ENCODE measurements at places on chromosomes 16 and 17.

DNA sequence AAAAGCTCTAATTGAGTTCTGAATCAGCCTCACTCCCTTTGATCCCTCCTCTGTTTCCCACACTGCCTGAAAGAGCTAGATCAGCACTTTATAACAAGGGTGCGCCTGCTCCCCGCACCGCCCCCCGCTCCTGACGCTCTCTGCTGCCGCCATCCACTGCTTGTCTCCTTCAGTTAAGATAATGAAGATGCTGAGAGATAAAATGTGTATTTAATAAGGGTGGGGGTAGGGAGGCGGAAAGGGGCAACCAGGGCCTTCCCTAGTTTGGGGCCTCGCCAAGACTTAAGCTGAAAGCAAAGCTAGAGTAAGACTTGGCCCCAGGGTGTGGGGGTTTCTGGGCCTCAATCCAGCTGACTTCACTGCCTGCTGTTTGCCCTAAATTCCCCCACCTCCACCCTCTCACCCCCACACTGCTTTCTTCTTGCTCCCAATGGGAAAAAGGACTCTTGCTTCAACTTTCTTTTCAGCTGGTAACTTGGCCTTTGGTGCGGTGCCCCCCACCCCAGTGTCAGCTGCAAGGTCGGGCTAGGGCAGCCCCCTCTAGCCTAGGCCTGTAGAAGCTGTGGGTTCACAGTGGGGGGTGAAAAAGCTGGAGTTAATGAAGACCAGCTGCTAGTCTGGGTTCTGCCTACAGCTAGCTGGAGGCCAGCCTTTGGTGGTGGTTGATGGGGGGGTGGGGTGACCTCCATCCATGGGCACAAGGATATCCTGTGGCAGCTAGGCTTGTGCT is 1.8 kb upstream of the RARA start:
- peaks cover 16% of the 10 kb centered on the region for H3K36me3 ChIP-seq
- no peak overlapping the region for H3K27ac ChIP-seq
- H3K27me3 ChIP-seq, result no peaks in the 10 kb centered on the region
- DNase-seq, result peak; percentile 30
- peaks cover 21% of the 10 kb centered on the region for H3K4me1 ChIP-seq

DNA sequence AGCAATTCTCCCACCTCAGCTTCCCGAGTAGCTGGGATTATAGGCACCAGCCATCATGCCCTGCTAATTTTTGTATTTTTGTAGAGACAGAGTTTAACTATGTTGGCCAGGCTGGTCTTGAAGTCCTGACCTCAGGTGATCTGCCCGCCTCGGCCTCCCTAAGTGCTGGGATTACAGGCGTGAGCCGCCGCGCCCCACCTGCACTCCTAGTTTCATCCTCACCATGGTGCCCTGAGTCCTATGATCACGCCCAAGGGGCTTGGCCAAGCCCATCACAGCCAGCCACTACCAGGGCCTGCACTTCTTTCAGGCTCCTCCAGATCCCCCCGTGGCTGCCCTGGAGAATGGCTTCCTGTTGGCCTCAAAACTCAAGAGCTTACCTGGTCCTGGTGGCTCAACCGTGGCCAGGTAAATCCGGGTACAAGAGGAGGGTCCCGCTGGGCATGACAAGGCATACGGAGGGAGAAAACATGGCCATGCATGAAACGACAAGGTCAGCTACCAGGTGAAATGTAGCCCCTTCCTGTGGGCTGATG is 20.4 kb upstream of the TFAP4 start:
- no peak for DNase-seq
- H3K4me3 ChIP-seq, result no peak overlapping the region

- no peaks in the 10 kb centered on the region for H3K27me3 ChIP-seq
- no peak for DNase-seq
- no peak overlapping the region for H3K27ac ChIP-seq
- H3K4me3 ChIP-seq, result no peak overlapping the region
- H3K4me1 ChIP-seq, result peaks cover 44% of the 10 kb centered on the region
Measured at GRCh38 chr16:89430436-89431157, 59.8 kb downstream of the ANKRD11 start.

GRCh38 chr17:15262291-15263205 is 2.6 kb downstream of the PMP22 start:
- peaks cover 65% of the 10 kb centered on the region for H3K27me3 ChIP-seq
- peaks cover 10% of the 10 kb centered on the region for H3K4me1 ChIP-seq
- no peak overlapping the region for H3K4me3 ChIP-seq
- H3K36me3 ChIP-seq, result no peaks in the 10 kb centered on the region
- DNase-seq, result no peak

DNA sequence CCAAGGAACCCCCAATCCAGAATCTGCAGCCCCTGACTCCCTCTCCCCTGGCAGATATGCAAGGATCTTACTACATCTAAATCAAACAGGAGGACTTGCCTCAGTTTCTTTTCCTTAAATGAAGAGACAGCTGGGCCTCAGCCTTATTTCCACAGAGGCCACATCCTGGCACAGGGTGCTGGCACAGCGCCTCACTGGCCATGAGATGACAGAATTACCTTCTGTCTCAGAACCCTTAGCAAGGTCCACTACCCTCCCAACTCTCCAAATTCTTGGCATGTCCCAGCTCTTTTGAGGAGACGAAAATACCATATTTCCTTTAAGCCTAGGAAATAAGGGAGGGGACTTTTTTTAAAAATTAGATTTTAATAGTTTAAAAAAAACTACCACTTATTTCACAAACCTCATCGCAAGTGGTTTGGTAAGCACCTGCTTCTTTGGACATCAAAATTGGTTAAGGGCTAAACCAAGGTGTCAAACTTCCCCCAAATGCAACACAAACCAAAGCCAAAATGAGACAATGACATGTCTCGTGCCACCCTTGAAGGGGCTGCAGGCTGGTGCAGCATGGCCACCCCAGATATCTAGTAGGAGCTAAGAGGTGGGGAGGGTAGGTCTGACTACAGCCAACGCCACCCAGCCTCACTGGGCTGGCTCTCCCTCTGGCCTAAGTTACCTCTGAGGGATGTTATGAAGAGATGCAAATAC is 25.3 kb downstream of the FAM117A start:
- peak overlapping the region; percentile 99 for H3K27ac ChIP-seq
- H3K4me3 ChIP-seq, result no peak overlapping the region
- no peaks in the 10 kb centered on the region for H3K27me3 ChIP-seq

DNA sequence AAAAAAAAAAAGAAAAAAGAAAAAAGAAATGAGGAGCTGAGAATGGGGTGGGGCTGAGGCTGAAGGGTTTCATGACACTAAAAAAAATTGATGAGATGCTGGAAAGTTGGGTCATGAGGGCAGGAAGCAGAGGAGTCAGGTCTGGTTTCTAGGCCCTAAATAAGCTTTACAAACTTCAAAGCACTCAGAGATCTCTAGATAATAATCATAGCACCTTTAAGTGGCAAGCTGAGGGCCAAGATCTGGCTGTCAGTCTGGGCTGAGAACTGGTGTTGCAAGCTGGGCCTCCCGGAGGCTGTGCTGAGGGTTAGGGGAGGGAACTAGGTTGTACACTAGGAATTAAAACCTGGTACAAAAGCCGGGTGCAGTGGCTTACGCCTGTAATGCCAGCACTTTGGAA is 6.4 kb downstream of the ZNF764 start:
- H3K27me3 ChIP-seq, result no peaks in the 10 kb centered on the region
- H3K4me1 ChIP-seq, result peaks cover 57% of the 10 kb centered on the region
- peak overlapping the region; percentile 94 for H3K27ac ChIP-seq
- DNase-seq, result peak; percentile 74
- H3K36me3 ChIP-seq, result peaks cover 25% of the 10 kb centered on the region
- H3K4me3 ChIP-seq, result peak overlapping the region; percentile 21

- DNase-seq, result peak; percentile 22
- H3K27me3 ChIP-seq, result no peaks in the 10 kb centered on the region
- H3K4me3 ChIP-seq, result peak overlapping the region; percentile 35
- peaks cover 24% of the 10 kb centered on the region for H3K4me1 ChIP-seq
- peak overlapping the region; percentile 63 for H3K27ac ChIP-seq
Measured at GRCh38 chr17:80731323-80731722, 186.7 kb downstream of the RPTOR start.

- H3K27me3 ChIP-seq, result peaks cover 52% of the 10 kb centered on the region
- H3K27ac ChIP-seq, result no peak overlapping the region
- H3K4me3 ChIP-seq, result no peak overlapping the region
- H3K4me1 ChIP-seq, result peaks cover 10% of the 10 kb centered on the region
- no peaks in the 10 kb centered on the region for H3K36me3 ChIP-seq
Measured at GRCh38 chr16:12899529-12900143, 1.8 kb upstream of the SHISA9 start.

GRCh38 chr16:46844771-46845170 is 13.8 kb upstream of the C16orf87 start:
- peaks cover 2% of the 10 kb centered on the region for H3K36me3 ChIP-seq
- H3K27ac ChIP-seq, result no peak overlapping the region
- H3K4me1 ChIP-seq, result no peaks in the 10 kb centered on the region
- no peak for DNase-seq

- no peaks in the 10 kb centered on the region for H3K27me3 ChIP-seq
- DNase-seq, result no peak
- H3K4me1 ChIP-seq, result peaks cover 21% of the 10 kb centered on the region
- peaks cover 2% of the 10 kb centered on the region for H3K36me3 ChIP-seq
Measured at GRCh38 chr16:12377497-12377896, 401.0 kb downstream of the SNX29 start.

- DNase-seq, result no peak
- no peaks in the 10 kb centered on the region for H3K4me1 ChIP-seq
- H3K36me3 ChIP-seq, result no peaks in the 10 kb centered on the region
Measured at GRCh38 chr16:4386451-4386805, 14.8 kb downstream of the VASN start.

- peaks cover 2% of the 10 kb centered on the region for H3K4me1 ChIP-seq
- no peak overlapping the region for H3K27ac ChIP-seq
- H3K4me3 ChIP-seq, result no peak overlapping the region
- no peaks in the 10 kb centered on the region for H3K36me3 ChIP-seq
Measured at GRCh38 chr16:4795828-4796572, 831 bp downstream of the SMIM22 start.

DNA sequence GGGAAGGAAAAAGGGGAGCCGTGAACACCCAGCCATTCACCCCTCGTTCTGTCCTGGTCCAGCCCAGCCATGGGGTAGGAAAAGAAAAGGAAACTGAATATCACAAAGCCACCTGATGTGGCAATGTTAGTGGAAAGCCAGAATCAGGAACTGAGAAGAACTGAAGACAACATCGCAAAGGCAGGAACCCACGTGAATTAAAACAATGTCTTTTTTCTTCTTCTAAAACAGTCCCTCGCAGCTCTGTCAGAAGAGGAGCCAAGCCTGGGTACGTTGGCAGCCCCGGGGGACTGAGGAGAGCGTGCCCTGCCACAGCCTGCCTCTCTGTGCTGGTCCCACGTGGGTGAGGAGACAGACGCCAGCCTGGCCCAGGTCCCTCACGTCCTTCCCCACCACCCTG is 55.0 kb downstream of the ZNF423 start:
- no peak overlapping the region for H3K27ac ChIP-seq
- H3K36me3 ChIP-seq, result no peaks in the 10 kb centered on the region
- DNase-seq, result no peak
- no peak overlapping the region for H3K4me3 ChIP-seq
- H3K4me1 ChIP-seq, result no peaks in the 10 kb centered on the region

DNA sequence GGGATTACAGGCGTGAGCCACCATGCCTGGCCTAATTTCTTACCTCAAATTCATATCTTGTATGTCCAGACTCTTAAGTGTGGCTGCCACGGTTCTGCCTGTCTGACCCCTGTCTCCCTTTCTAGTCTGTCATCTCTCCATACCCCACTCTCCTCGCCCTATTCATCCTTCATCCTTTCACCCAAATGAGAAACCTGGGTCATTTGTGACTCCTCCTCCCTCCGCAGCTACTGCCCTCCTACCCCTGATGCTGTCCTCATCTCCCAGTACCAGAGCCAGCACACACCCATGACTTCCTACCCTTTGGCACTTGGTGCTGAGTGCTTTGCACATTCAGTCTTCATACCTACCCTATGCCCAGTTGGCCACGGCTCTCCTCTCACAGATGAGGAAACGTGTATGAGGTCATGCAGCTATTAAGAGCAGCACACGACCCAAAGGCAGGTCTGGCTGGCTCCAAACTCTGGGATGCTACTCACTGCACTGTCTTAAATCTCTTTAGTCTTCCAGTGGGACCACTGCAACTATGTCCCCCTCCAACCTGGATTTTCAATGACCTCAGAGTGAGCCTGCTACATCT is 1.6 kb downstream of the SPATA32 start:
- H3K4me3 ChIP-seq, result no peak overlapping the region
- H3K36me3 ChIP-seq, result peaks cover 10% of the 10 kb centered on the region
- peaks cover 36% of the 10 kb centered on the region for H3K4me1 ChIP-seq
- no peak for DNase-seq
- no peaks in the 10 kb centered on the region for H3K27me3 ChIP-seq
- no peak overlapping the region for H3K27ac ChIP-seq

GRCh38 chr16:88527186-88527936 is 42.8 kb upstream of the ZC3H18 start:
- no peak overlapping the region for H3K4me3 ChIP-seq
- H3K36me3 ChIP-seq, result peaks cover 2% of the 10 kb centered on the region
- peaks cover 1% of the 10 kb centered on the region for H3K4me1 ChIP-seq
- DNase-seq, result peak; percentile 66
- H3K27me3 ChIP-seq, result no peaks in the 10 kb centered on the region

GRCh38 chr16:47018223-47018891 is 44.9 kb upstream of the DNAJA2 start:
- DNase-seq, result peak; percentile 73
- peaks cover 24% of the 10 kb centered on the region for H3K4me1 ChIP-seq
- H3K27ac ChIP-seq, result no peak overlapping the region
- H3K27me3 ChIP-seq, result no peaks in the 10 kb centered on the region
- no peaks in the 10 kb centered on the region for H3K36me3 ChIP-seq
- H3K4me3 ChIP-seq, result no peak overlapping the region

DNA sequence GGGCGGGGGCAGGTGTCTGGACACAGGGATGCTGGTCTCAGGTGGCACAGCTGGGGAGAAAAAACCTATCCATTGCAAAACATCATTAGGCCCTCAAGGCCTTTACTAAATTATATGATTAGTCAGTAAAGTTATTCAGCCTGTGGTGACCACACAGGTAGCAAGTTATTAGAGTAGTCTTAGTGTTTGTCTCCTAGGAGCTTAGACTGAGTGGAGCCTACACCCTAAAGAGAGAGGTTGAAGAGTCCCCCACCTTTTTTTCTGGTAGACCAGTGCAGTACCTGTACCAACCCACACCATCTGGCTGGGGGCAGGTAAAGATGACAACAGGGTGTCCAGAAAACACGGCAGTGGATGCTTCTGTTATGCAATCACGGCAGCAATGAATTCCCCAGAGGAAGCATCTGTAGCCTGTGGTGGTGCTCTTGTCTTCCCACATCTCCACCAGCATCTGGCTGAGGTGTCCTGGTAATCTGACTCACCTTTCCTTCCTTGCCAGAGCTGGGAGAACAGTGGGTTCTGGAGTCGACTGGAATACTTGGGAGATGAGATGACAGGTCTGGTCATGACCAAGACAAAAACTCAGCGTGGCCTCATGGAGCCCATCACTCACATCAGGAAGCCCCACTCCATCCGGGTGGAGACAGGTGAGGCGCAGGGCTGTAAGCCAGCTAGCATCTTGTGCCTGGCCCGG is 11.0 kb downstream of the MYCBPAP start:
- DNase-seq, result no peak
- no peak overlapping the region for H3K27ac ChIP-seq
- no peak overlapping the region for H3K4me3 ChIP-seq
- H3K27me3 ChIP-seq, result no peaks in the 10 kb centered on the region
- no peaks in the 10 kb centered on the region for H3K36me3 ChIP-seq
- peaks cover 12% of the 10 kb centered on the region for H3K4me1 ChIP-seq
